ENCODE measurements at places on chromosomes 11 and 22.

GRCh38 chr11:9379041-9379440, 5.4 kb upstream of the IPO7 start:
- DNase-seq: no peak

- no peak for DNase-seq
Measured at GRCh38 chr22:20653795-20654342, 120.0 kb upstream of the SERPIND1 start.

- DNase-seq: no peak
Measured at GRCh38 chr11:14622223-14622954, 21.2 kb upstream of the PDE3B start.

- no peak for DNase-seq
Measured at GRCh38 chr11:110217223-110217877, 79.1 kb downstream of the RDX start.

- DNase-seq: no peak
Measured at GRCh38 chr11:60084631-60085273, 3.7 kb upstream of the MS4A2 start.

DNA sequence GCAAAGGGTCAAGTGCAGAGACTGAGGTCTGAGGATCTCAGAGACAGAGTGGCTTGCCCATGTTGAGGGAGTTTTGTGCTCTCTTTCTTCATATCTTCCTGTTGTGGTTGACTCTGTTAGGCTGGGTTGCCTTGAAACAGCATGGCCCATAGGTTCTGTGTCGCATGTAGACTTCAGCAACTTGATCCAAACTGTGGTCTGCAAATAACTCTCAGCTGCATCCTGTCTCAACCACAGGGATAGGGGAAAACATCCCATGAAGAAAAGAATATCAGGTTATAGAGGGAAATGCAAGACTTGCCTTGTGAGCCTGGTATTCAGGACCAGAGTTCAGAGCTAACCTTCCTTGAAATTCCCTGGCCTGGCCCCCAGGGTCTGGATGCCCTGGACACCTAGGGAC, 69.4 kb downstream of the FLI1 start:
- peak; percentile 21 for DNase-seq

GRCh38 chr22:31896472-31896871, 47.9 kb upstream of the YWHAH start:
- no peak for DNase-seq

DNA sequence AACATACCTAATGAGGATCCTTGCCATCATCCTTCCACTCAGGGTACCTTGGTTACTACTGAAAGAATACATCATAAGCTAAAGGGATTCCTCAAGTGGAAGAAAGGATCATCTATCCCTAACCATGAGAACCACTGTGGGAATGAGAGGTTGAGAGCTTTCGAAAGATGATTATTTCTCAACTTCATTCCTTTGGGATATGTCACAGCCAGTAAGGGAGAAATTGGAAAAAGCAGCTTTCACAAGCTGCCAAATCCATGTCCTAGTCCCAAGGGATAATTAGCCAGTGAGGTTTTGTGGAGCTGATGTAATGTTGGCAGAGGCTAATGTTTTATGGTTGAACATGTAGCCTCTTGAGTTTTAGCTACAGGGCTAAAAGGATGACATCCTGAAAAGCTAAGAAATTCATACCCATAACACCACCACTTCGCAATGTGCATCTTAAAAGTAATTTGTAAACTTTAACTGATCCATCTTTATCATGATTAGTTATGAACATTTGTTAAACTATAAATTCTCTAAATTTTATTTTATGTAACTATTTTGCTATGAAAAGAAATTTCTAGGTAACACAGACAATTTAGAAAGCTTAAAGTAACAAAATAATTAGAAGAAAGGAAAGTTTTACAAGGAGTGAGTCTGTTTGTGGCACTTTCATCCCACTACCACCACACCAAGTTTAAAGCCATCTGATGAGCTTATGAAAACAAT, 123.9 kb downstream of the MRTFA start:
- peak; percentile 100 for DNase-seq

- DNase-seq: peak; percentile 9
Measured at GRCh38 chr11:30586251-30587144, at the start of gene MPPED2. Gene MPPED2 (minus strand): TSS chr11:30586353. CDS start chr11:30580373, 5,980 bp downstream.

GRCh38 chr11:102119997-102120396, 9.8 kb downstream of the YAP1 start:
- no peak for DNase-seq
